NCI-H1694 (cell line): ENCODE measurements at places on chromosomes 4 and X.

- no peak for DNase-seq
Measured at GRCh38 chrX:22220941-22221340, 51.8 kb upstream of the CBLL2 start.

GRCh38 chr4:43223820-43224219, 331.3 kb downstream of the GRXCR1 start:
- no peak for DNase-seq

- peak; percentile 28 for DNase-seq
Measured at GRCh38 chr4:139633661-139634060, 32.0 kb upstream of the MGST2 start.

GRCh38 chr4:18858229-18858922, 836.8 kb upstream of the LCORL start:
- no peak for DNase-seq

GRCh38 chrX:101619364-101619763, 1.6 kb upstream of the ARMCX6 start:
- DNase-seq, result no peak

- no peak for DNase-seq
Measured at GRCh38 chrX:7637066-7637465, 205.9 kb upstream of the VCX start.

DNA sequence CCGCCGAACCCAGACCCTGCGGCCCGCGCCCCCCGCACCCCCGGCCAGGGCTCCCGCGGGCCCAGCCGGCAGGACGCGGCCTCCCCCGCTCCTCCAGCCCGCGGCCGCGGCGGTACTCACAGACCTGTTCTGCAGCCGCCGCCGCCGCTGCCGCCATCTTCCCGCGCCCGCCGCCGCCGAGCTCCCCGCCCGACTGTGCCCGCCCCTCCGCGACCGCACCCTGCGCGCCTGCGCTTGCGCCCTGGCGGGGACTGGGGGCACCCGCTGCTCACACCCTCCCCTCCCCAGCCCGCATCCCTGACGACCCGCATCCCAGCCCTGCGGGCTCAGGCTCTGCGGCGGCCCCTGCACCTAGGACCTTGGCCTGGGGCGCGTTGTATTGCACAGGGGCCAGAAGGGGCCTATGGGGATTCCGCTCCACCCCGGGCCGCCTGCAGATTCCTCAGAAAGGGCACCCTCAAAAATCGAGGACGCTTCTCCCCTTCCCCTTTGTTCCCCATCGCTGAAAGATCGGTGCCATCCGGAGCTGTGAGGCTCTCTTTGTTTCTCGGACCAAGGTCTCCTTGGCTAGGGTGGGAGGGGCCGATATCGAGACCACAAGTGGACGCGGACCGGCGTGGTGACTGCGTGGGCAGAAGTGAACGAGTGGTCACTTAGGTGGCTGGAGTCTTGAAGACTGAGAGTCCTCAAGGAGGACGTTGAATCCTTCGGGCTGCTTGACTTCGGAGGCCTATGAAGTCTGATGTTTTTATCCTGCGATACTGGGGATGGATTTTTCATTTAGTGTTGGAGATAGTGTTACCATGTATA, at the start of gene SGCB:
Gene SGCB, minus strand, starts transcription at position 197 of the 810 bp plus-strand sequence. Its CDS starts 40 bp downstream, at position 157.
- DNase-seq, result peak; percentile 9

GRCh38 chrX:39652336-39652735, 445.4 kb downstream of the BCOR start:
- DNase-seq, result no peak

GRCh38 chr4:119212234-119212963, at the start of gene USP53:
TSS of gene USP53 (plus strand) at chr4:119212713. CDS start at chr4:119239760, 27,047 bp downstream.
- peak; percentile 81 for DNase-seq

GRCh38 chr4:96525898-96526297, 686.0 kb downstream of the PDHA2 start:
- DNase-seq, result no peak

GRCh38 chr4:167943872-167944505, 148.3 kb upstream of the ANXA10 start:
- no peak for DNase-seq

GRCh38 chr4:153591441-153591840, 92.6 kb upstream of the TLR2 start:
- no peak for DNase-seq

DNA sequence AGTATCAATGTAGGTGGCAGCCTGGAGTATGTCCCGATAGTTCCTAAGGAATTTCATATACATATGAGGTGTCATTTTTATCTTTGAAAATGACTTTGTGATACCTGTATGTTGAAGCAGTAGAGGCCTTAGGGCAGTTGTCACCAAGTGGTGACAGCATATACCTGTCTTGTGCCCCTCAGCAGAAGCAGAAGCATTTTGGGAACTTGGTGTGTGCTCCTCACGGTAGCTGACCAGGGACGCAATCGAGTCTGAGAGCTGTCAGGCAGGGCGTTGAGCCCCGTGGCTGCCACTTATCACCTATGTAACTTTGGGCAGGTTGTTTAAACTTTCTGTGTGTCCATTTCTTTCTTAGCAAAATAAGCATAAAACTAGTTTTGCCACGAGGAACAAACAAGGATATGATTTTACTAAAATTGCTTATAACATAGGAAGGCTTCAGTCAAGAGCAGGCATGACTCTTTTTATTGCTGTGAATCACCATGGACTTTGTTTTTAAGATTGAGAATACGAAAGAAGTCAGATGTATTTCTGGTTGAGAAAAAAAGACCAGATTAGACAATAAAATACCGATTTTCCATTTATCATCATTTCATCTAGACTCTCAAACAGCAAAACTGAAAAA, 161.5 kb downstream of the CPE start:
- DNase-seq, result no peak

GRCh38 chrX:51420610-51421009, 75.8 kb downstream of the NUDT11 start:
- DNase-seq, result no peak

DNA sequence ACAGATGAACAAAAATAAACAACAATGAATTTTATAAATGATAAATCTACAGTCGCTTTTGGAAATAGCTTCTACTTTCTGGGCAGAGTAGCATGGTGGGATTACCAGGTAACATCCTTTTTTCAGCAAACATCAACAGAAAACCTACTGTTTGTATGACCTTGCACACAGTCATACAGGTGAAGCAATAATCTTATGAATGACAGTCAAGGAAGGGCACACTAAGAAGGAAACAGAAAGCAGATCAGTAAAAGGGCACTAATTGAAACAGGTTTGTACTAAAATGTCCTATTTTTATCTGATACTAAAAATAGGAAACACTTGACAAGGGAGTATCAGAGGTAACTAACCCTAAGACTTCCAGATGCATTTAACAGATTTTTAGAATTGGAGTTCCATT, 108.9 kb downstream of the DLG3 start:
- no peak for DNase-seq

DNA sequence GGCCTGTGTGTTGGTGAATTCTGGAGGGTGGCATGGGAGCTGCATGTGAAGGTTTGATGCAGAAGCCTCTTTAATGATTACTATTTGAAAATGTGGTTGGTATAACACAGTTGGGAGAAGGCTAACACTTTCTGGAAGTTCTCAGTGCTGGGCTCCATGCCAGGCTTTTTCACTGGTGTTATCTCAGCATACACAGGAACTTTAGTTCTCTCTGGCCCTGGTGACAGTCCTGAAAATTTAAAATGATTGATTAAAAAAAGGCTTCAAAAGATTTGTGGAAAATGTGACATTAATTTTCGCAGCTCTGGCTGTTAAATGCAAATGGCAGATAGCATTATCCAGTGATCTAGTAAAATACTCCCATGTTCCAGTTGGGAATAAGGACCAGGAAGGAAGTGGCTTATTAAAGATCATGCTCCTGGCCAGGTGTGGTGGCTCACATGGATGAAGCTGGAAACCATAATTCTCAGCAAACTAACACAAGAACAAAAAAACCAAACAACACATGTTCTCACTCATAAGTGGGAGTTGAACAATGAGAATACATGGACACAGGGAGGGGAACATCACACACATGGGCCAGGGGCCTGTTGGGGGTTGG, 36.6 kb downstream of the DIPK2B start:
- no peak for DNase-seq

- no peak for DNase-seq
Measured at GRCh38 chr4:64613046-64613445, 203.8 kb upstream of the TECRL start.

GRCh38 chr4:169362607-169363006, 91.9 kb upstream of the SH3RF1 start:
- no peak for DNase-seq

DNA sequence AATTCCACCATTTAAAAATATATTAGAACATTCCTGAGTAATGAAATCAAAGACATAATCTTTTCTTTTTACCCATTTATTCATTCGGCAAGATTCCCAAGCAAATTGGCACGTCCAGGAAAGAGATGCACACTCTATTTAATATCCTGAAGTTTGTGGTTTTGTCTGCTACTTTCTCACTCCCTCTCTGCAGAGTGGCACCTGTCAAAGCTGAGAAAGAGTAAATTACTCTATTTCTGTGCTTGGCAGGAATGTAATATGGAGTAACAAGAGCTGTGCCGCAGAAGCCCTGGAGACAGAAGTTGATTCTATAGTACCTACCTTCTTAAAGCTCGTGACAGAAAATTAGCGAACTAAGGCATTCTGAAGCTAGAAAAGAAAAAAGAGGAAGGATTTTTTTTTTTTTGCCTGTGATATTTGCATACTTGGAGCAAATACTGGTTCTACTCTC, 5.5 kb downstream of the GSTCD start:
- DNase-seq, result no peak

- DNase-seq, result no peak
Measured at GRCh38 chr4:169200361-169201030, 70.3 kb downstream of the SH3RF1 start.

GRCh38 chr4:4856071-4857000, 3.1 kb upstream of the MSX1 start:
- no peak for DNase-seq

DNA sequence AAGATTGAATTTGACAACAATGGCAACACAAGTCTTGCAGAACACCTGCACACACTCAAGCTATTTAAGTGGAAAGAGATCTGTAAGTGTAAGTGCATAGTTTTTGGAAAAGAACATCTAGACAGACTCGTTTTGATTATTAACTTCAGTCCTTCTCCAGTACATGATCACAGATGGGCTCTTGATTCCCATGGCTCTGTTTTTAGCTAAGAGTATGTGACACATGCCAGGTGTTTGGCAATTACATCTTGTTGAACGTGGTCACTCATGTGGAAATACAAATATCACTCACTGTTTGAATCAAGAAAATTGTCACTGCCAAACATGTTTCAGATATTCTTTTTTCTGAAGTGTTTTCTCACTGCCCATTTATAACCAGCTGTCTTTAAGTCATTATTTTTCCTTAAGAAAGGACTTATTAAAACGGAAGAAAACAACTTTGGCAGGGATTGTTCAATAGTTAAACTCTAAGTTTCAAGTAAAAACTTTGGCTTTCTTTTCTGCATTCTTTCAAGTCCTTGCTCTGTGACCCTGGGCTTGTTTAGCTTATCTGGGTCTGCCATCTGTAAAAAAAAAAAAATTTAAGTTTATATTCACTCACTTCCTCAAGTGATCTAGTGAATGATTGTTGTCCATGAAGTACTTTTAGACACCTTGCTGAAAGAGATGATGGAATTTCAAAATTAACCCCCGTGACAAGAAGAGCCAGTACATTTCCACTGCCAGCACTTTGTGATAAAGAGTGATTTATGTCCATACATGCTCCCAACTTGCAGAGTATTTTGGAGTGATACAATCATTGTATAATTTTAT, 125.4 kb downstream of the ATXN3L start:
- DNase-seq, result peak; percentile 66

DNA sequence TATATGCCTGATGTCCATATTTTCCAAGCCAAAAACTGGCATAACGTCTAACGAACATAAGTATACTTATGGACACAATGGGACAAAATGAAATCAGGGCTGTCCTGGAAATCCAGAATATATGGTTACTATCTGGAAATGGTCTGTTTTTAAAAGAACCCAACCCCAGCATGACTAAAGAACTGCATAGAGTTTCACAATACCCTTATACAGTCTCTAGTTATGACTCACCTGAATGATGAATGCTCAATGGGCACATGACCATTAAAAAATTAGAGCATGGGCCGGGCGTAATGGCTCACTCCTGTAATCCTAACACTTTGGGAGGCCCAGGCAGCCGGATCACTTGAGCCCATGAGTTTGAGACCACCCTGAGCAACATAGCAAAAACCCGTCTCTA, 31.8 kb downstream of the AMMECR1 start:
- DNase-seq, result no peak

DNA sequence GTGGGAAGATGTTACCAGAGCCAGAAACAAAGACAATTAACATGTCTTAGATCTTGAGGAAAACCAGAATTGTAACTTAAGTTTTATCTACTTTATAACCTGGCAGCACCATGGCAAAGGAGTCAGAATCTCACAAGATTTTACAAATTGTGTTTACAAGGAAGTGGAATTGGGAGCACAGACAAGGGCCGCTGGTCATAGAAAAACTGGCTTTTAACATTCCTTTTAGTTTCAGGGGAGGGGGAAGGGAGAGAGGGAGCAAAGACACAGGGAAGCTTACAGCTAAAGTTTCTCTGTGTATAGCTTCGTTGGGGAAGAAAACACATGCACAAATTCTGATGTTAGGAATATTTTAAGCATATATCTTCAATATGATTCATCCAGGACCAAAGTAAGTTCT, 10.3 kb upstream of the UGT2B11 start:
- no peak for DNase-seq

DNA sequence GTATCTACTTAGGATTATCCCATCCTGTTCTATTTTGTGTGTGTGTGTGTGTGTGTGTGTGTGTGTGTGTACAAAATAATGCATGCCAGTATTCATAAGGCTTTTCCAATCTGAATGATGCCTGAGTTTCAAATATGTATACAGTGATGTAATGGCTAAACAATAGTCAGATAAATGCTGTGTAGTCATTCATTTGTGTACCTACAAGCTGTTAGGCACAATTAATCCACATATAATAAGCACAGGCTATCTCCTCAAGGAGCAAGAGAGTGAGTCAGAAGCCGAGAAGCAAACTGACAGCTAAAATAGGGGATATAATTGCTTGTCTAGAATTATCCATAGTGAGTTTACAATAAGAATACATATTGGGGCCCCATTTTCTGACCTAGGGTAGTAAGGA, 15.7 kb downstream of the DMD start:
- DNase-seq, result no peak

DNA sequence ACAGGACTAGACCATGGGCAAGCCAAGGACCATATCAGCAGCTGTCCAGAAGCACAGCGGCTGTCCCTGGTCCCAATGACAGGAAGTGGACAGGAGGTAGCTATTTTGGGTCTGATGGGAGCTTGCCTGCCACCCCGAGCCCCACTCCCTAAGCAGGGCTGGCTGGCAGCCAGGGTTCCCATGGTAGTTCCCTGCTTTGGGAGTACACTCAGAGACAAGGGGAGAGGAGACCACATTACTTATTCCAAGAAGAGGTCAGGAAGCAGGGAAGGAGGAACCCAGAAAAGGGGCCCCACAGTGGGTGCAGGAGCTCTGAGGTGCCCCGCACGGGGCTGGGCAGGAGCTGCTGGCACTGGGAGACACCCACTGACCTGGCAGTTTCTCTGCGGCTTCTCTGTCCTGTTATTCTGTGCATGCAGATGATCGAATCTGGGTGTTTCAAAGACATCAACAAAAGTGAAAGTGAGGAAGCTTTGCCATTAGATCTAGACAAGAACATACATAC, 36.3 kb downstream of the HTT-AS start:
- no peak for DNase-seq

GRCh38 chr4:140715119-140715518, 41.1 kb downstream of the TBC1D9 start:
- no peak for DNase-seq
